ENCODE measurements at places on chromosomes 7 and 10.

- DNase-seq: no peak
Measured at GRCh38 chr7:29987811-29988317, 1.7 kb downstream of the SCRN1 start.

DNA sequence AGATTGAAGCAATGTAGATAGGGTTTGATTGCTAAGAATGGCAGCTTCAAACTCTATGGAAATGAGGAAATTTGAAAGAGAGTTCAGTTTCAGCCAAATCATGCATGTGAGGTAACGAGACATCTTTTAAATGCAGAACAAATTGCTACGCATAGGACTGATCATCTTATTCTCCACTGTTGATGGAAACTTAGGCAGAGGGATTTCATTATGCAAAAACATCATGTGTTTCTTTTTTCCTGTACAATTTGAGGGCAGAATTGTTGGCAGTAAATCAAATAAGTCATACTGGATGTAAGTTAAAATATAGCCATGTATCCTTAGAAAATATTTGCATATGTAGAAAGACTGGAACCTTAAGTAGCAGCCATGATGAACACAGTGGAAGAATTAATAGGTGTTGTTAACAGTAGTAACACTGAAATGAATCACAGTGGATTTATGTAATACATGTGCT is 327.4 kb downstream of the CDK14 start:
- DNase-seq: no peak

GRCh38 chr10:129864601-129865126 is 99.4 kb downstream of the EBF3 start:
- DNase-seq: no peak

DNA sequence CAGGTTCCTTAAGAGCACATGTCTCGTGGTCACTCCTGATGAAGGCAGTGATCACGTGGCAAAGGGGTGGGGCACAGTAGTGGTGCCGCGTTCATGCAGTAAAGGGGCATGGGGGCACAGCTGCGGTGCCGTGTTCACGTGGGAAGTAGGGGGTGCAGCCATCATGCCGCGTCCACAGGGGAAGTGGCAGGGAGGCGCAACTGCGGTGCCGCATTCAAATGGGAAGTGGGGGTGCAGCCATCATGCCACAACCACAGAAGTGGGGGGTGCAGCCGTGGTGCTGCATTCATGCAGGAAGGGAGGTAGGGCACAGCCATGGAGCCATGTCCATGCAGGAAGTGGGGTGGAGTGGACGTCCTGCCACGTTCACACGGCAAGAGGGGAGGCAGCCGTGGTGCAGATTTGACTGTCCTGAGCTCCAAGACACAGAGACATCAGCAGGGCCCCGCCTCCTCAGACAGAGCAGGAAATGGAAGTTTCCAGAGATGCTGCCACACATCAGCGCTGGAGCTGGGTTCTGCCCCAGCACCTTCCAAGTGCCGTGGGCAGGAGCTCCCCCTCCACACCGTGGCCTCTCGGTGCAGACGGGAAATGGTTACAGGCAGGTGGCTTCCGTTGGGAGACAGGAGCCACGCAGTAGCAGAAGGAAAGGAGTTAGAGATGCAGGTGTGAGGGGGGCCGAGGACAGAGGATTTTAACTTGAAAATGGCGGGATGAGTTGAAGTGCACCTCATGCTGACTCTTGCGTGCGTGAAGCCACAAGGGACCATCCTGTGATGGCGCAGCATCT is 95.0 kb upstream of the DDC start:
- peak; percentile 80 for DNase-seq

DNA sequence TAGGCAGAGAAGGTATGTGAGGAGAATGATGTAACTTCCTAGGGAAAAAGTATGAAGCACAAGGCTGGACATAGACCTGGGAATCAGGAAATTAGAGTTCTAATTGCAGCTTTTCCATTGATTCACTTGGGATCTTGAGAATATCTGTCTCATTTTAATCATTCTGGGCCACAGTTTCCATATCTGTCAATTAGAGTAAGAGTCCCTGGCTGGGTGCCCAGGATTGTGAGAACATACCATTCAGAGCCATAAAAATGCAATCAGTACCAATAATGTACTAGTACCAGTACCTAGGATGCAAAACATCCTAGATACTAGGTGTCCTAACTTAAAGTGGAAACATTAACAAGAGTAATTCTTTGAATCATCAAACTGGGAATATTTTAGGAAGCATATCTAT is 29.6 kb downstream of the CAV1 start:
- no peak for DNase-seq

DNA sequence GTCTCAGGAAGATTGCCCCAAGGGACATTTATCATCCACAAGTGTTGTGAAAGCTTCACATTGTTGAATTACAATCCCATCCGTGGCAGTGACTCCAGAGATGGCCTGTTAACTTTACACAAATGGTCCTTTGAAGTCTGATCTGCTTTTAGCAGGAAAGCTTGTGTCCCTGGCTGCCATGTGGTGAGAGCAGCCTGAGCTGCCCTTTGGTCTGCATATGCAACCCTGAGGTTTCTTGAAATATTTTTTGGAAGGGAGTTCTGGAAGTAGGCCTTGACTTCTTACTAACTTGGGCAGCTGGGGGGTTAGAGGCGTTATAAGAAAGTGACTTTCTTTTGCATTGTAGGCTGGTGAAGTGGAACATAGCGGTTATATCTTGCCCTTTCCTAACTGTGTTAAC is 41.3 kb upstream of the FAM180A start:
- DNase-seq: no peak

DNA sequence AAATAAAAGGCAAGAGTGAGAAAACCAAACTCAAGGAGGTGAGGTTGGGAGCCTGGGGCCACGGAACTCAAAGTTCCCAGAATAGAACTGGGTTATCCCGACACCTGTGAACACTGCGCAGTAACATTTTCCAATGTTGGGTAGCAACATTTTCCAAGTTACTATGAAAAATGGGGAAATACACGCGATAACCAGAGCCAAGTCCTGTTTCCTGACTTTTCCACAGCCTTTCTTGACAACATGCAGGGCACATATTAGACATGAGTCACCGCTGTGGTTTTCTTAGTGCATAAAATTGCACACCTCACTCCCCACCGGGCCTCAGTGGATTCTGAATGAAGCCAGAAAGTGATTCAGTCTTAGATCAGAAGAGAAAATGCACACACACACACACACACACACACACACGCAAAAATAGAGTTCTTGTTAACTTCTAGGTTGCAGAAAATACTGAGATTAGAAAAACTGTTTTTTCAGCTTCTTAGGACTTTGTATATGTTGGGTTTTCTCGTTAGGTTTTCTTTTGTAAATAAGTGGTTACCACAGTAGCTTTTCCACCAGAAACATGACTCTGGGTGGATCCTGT is 70.0 kb downstream of the CAMK1D start:
- DNase-seq: peak; percentile 91

DNA sequence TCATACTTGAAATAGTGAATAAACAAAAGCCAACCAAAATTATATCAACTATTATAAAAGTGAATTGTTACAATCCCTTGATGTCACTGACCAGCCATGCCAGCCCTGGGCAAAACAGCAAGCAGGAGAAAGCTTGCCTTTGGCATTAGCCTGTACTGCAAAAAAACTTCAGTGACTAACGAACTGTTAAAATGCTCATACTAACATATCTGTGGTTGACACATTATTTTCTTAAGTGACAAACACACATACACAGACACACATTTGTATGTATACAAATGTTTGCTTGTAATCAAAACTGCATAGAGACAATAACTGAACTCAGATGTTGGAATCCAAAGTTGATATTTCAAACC is 29.5 kb downstream of the CHCHD3 start:
- no peak for DNase-seq

DNA sequence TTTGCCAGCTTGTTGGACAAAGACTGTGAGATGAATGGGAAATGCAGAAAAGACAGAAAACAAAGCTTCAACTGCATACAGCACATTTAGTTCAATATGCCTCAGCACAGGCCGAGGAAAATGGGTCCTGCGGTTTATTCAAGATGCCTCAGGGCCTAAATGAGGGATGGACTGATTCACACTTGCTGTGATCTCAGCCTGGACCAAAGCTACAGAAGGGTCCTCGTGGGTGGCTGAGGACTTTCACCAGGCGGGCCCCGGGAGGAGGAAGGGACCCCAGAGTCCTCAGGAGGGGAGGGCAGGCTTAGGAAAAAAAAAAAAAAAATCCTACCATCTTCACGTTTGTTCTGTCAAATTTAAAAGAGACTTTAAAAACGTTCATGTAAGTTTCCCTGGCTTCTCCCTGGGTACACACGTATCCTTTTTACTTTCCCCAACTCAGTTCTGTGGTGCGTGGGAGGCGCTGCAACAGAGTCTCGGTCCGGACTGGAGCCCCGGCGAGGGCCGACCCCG is 624 bp upstream of the ZNF783 start:
- DNase-seq: peak; percentile 44

- DNase-seq: no peak
Measured at GRCh38 chr7:158378978-158379377, 208.6 kb downstream of the PTPRN2 start.

GRCh38 chr10:84478151-84478550 is 149.8 kb downstream of the CCSER2 start:
- no peak for DNase-seq

GRCh38 chr7:30469303-30469702 is 9.3 kb downstream of the NOD1 start:
- DNase-seq: no peak

- DNase-seq: no peak
Measured at GRCh38 chr7:32071466-32072091, 1.4 kb upstream of the PDE1C start.

DNA sequence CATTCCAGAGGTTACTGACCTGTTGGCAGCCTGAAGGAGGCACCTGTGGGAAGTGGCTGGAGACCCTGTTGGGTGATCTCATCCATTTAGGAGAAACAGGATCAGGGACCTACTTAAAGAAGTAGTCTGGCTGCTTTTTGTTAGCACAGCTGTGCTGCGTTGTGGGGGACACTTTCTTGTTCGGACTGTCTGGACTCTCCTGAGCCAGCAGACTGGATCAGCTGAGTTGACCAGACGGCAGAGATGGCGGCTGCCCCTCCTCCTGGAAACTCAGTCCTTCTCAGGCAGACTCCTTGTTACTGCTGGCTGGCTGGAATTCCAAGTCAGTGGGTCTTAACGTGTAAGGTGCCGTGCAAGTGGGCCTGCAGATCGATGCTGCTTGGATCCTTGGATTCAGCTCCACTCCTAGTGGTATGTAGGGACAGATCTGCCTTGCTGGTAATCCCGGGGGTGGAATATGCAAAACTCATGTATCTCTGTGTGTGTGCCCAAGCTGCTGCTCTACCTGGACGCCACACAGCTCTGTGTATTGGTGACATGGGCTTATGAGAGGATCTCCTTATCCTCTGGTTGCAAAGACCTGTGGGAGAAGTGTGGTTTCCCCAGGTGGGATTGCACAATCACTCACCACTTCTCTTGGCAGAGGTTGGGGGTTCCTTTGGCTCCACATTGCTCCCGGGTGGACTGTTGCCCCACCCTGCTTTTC is 87.3 kb downstream of the CCSER2 start:
- no peak for DNase-seq

GRCh38 chr10:76572021-76572420 is 1065.6 kb downstream of the KCNMA1 start:
- no peak for DNase-seq

DNA sequence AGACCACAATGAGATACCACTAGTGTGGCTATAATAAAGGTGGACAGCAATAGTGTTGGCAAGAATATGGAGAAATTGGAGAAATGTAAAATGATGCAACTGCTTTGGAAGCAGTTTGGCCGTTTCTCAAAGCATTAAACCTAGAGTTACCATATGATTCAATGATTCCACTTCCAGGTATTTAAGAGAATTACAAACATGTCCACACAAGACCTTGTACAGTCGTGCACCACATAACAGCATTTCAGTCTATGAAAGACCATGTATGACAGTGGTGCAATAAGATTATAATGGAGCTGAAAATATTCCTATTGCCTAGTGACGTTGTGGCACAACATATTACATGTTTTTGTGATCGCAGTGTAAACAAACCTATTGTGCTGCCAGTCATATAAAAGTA is 29.6 kb downstream of the CCDC172 start:
- DNase-seq: no peak

DNA sequence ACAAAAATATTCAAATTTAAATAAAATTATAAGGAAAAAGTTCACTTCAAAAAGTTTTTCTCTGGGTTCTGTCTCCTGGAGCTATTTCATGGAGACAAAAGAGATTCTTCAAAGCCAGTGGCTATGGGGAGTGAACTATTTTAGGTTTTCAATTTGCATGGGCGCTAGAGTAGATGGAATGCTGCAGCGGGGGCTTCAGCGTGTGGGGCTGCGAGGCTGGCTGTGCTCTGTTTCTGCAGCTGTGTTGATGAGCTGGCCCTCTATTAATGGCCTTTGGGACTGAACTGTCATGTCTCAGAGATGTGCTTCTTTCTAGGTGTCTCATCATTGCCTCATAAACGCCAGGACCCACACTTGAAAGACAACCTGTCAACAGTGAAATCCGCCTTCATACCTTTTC is 108.4 kb upstream of the NPY start:
- DNase-seq: no peak

DNA sequence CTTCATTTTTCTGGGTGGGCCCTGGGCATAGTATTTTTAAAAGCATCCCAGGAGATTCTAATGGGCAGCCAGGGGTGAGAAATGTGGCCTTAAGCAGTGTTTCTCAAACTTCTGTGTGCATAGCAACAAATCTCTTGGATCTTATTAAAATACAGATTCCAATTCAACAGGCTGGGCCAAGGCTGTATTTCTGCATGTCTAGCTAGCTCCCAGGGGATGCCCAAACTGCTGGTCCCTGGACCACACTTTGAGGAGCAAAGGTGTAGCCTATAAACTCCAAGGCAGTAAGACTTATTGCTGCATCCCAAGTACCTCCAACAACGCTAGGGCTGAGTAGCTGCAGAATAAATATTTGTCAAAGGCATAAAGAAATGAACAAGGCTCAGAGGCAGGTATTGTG is 292.9 kb upstream of the ZMIZ1 start:
- no peak for DNase-seq

DNA sequence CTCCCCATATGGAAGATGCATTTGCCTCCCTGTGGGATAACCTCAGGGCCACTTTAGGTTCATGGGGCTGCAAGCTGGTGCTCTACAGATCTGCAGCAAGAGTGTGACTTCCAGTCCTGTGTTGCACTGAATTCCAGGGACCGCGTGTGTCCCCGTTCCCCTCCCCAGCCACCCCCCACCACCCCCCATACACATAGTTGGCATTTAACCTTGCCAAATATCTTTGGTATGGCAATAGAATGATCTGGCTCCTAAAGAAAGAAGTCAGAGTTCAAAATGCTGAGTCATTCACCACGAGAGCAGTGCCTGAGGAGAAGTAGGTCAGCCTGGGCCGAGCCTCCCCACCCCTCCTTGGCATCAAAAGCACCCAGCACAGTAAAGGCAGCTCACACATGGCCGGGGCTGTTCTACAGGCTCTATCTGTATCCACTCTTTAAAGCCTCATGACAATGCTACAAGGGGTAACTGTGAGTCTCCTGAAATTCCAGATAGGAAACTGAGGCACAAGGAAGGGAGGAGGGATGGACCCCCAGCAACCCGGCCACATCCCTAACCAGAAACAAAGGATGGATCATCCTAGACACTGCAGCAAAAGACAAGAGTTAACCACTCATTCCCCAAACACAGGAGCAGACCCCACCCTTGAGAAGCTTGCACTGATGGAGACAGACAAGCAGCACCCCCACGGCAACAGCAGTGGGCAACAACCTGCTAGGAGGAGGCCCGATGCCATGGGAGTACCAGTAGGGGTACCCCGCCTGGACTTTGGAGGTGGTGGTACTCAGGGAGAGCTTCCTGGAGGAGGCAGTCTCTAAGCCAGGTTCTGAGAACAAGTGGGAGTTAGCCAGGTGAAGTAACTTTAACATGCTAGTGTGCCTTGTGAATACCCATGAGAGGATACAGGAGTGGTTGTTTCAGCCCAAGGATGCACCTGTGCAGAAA is 70.3 kb upstream of the NANOS1 start:
- DNase-seq: peak; percentile 12

GRCh38 chr10:3745521-3745920 is 39.5 kb downstream of the KLF6 start:
- DNase-seq: no peak

All from activated CD8-positive, alpha-beta T cell treated with anti-CD3 and anti-CD28 coated beads for 36 hours (primary cell).